H9 (cell line): ENCODE measurements at places on chromosomes 7 and 10.

DNA sequence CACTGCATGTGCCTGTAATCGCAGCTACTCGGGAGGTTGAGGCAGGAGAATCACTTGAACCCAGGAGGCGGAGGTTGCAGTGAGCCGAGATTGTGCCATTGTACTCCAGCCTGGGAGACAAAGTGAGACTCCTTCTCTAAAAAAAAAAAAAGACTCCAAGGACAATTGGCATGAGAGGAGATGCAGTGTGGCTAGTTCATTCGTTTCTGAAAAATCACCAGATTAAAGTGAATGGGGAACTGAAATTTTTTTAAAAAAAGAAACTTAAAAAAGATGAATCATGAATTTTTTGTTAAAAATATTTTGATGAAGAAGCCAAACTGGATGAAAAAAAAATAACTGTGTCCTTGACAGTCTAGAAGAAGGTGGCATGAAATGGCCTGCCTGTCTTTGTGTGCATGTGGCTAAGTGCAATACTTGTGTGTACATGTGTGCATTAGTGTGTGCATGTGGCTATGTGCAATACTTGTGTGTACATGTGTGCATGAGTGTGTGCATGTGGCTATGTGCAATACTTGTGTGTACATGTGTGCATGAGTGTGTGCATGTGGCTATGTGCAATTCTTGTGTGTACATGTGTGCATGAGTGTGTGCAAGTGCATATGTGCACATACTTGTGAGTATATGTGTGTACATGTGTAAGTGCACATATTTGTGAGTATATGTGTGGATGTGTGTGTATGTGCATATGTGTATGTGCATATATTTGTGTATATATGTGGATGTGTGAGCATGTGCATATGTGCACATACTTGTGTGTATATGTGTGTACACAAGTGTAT lies 391.7 kb upstream of the KLF6 start:
- no peak overlapping the region for H3K27ac ChIP-seq
- no peak overlapping the region for H3K4me3 ChIP-seq
- DNase-seq: no peak
- no peaks in the 10 kb centered on the region for H3K27me3 ChIP-seq
- H3K4me1 ChIP-seq: no peaks in the 10 kb centered on the region

GRCh38 chr7:30214651-30215137 lies 69.7 kb upstream of the ZNRF2 start:
- no peaks in the 10 kb centered on the region for H3K36me3 ChIP-seq
- DNase-seq: no peak
- H3K4me1 ChIP-seq: no peaks in the 10 kb centered on the region
- no peak overlapping the region for H3K27ac ChIP-seq
- no peaks in the 10 kb centered on the region for H3K27me3 ChIP-seq
- H3K4me3 ChIP-seq: no peak overlapping the region

GRCh38 chr7:135257-135653 lies 57.1 kb upstream of the FAM20C start:
- no peaks in the 10 kb centered on the region for H3K27me3 ChIP-seq
- no peaks in the 10 kb centered on the region; the same call in 1 of the 2 replicates for H3K4me1 ChIP-seq
- no peak overlapping the region for H3K27ac ChIP-seq
- no peak for DNase-seq

DNA sequence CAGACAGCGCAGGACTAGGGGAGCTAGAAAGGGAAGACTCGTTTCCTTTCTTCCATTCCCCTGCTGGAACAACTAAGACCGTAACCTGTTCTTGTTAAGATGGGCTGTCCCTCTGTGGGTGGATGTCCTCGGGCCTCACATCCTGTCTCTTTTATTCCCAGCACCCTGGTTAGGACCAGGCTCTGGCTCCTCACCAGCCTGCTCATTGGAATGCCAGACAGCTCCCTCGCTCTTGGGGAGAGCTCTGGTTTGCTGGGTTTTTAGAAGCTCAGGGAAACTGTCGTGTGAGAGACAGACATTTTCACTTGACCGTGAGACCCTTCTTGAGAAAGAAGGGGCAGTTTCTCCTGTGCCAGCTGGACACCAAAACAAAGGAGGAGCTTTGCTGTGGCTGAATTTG lies 58.1 kb upstream of the HABP2 start:
- no peaks in the 10 kb centered on the region for H3K36me3 ChIP-seq
- no peak overlapping the region for H3K27ac ChIP-seq
- no peak overlapping the region for H3K4me3 ChIP-seq
- no peaks in the 10 kb centered on the region for H3K27me3 ChIP-seq
- no peaks in the 10 kb centered on the region for H3K4me1 ChIP-seq

- no peaks in the 10 kb centered on the region for H3K27me3 ChIP-seq
- H3K4me3 ChIP-seq: no peak overlapping the region
Observed at GRCh38 chr7:115763347-115763746, 267.2 kb downstream of the TFEC start.

DNA sequence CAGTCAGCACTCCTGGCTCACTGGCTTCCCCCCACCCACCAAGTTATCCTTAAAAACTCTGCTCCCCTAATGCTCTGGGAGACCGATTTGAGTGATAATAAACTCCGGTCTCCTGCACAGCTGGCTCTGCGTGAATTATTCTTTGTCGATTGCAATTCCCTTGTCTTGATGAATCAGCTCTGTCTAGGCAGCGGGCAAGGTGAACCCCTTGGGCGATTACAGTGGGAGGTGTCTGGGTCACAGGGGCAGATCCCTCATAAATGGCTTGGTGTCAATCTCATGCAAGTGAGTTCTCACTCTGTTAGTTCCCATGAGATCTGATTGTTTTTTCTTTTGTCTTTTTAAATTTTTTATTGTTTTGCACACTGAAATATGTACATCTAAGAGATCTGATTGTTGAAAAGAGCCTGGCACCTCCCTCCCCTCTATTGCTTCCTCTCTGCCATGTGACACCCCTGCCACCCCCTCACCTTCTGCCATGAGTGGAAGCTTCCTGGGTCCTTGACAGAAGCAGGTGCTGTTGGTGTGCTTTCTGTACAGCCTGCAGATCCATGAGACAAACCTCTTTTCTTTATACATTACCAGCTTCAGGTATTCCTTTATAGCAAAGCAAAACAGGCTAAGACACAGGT lies 20.5 kb downstream of the OTUD1 start:
- no peaks in the 10 kb centered on the region for H3K36me3 ChIP-seq
- H3K4me1 ChIP-seq: peaks cover 16% of the 10 kb centered on the region; the same call in 1 of the 2 replicates
- H3K27ac ChIP-seq: no peak overlapping the region
- no peaks in the 10 kb centered on the region for H3K27me3 ChIP-seq

GRCh38 chr7:114973147-114973546 lies 51.3 kb downstream of the MDFIC start:
- DNase-seq: no peak
- H3K27me3 ChIP-seq: no peaks in the 10 kb centered on the region
